ENCODE measurements at places on chromosomes 1 and 21. TPM values are rescaled to one million over a fixed set of nuclear protein-coding genes. Genes with fewer than 3 reads are reported as not detected.

GRCh38 chr1:2049718-2050431 lies at the start of gene PRKCZ:
TSS of gene PRKCZ (plus strand) at chr1:2050411. CDS start at chr1:2050631, 220 bp downstream.
- no peak for DNase-seq
- H3K4me1 ChIP-seq, result peaks cover 7% of the 10 kb centered on the region
- no peak within 1 kb of the TSS for H3K27ac ChIP-seq
- peak within 1 kb of the TSS; percentile 54 for H3K4me3 ChIP-seq

- no peaks in the 10 kb centered on the region for H3K27me3 ChIP-seq
- H3K4me3 ChIP-seq, result no peak overlapping the region
- no peak overlapping the region for H3K27ac ChIP-seq
- peaks cover 17% of the 10 kb centered on the region for H3K36me3 ChIP-seq
- DNase-seq, result no peak
These were observed 27.5 kb downstream of the ATP1B1 start for GRCh38 chr1:169133801-169134502.

GRCh38 chr1:230084408-230085177 lies 17.6 kb downstream of the GALNT2 start:
- H3K27ac ChIP-seq, result peak overlapping the region; percentile 98
- no peaks in the 10 kb centered on the region for H3K27me3 ChIP-seq
- peak; percentile 91 for DNase-seq
- H3K36me3 ChIP-seq, result peaks cover 3% of the 10 kb centered on the region

GRCh38 chr1:167544447-167545093 lies 9.0 kb downstream of the CREG1 start:
- H3K4me1 ChIP-seq, result no peaks in the 10 kb centered on the region
- H3K27ac ChIP-seq, result no peak overlapping the region
- H3K36me3 ChIP-seq, result no peaks in the 10 kb centered on the region
- no peak for DNase-seq
- no peak overlapping the region for H3K4me3 ChIP-seq

GRCh38 chr1:231284441-231284840 lies 43.4 kb downstream of the GNPAT start:
- H3K4me1 ChIP-seq, result no peaks in the 10 kb centered on the region
- no peak overlapping the region for H3K27ac ChIP-seq
- H3K4me3 ChIP-seq, result no peak overlapping the region
- no peaks in the 10 kb centered on the region for H3K27me3 ChIP-seq
- H3K36me3 ChIP-seq, result no peaks in the 10 kb centered on the region
- DNase-seq, result no peak

DNA sequence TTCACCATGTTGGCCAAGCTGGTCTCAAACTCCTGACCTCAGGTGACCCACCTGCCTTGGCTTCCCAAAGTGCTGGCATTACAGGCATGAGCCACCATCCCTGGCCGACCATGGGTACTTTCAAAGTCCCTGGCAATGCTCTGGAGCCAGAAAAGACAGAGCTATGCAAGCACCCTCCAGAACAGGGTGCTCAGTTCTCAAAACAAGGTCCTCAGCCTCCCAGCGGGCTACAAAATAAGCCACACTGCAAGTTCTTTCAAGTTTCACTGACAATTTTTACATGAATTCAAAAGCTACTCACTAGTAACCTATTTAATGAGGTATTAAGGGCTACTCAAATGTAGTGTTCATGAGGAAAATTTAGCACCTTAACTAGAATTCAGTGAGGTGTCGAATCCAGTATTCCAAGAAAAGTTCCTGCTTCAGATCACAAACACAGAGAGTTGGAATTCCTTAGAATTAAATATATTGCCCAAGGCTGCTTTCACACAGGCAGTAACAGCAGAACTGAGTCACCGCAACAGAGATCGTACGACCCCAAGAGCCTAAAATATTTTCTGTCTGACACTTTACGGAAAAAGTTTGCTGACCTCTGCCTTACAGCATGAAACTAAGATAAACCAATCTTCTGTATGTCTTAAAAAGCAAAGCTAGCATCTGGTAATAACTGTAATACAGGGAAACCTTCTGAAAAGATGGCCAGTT lies 60.7 kb downstream of the HSF2BP start:
- no peak overlapping the region for H3K4me3 ChIP-seq
- peaks cover 3% of the 10 kb centered on the region for H3K36me3 ChIP-seq
- H3K27ac ChIP-seq, result peak overlapping the region; percentile 93
- DNase-seq, result no peak
- H3K27me3 ChIP-seq, result no peaks in the 10 kb centered on the region
- H3K4me1 ChIP-seq, result peaks cover 31% of the 10 kb centered on the region

GRCh38 chr1:231807541-231807940 lies 181.0 kb downstream of the DISC1 start:
- peaks cover 21% of the 10 kb centered on the region for H3K4me1 ChIP-seq
- no peak overlapping the region for H3K4me3 ChIP-seq
- no peak for DNase-seq
- no peaks in the 10 kb centered on the region for H3K27me3 ChIP-seq
- peaks cover 15% of the 10 kb centered on the region for H3K36me3 ChIP-seq
- peak overlapping the region; percentile 34 for H3K27ac ChIP-seq

- H3K27me3 ChIP-seq, result peaks cover 22% of the 10 kb centered on the region
- no peak overlapping the region for H3K4me3 ChIP-seq
- H3K36me3 ChIP-seq, result no peaks in the 10 kb centered on the region
- H3K27ac ChIP-seq, result no peak overlapping the region
- no peaks in the 10 kb centered on the region for H3K4me1 ChIP-seq
These were observed 263.8 kb downstream of the KAZN start for GRCh38 chr1:14862114-14862771.

- H3K27ac ChIP-seq, result no peak overlapping the region
- H3K4me1 ChIP-seq, result no peaks in the 10 kb centered on the region
- no peak for DNase-seq
- no peak overlapping the region for H3K4me3 ChIP-seq
- no peaks in the 10 kb centered on the region for H3K36me3 ChIP-seq
- peaks cover 49% of the 10 kb centered on the region for H3K27me3 ChIP-seq
These were observed 4.3 kb downstream of the AMPD1 start for GRCh38 chr1:114691061-114691460.

DNA sequence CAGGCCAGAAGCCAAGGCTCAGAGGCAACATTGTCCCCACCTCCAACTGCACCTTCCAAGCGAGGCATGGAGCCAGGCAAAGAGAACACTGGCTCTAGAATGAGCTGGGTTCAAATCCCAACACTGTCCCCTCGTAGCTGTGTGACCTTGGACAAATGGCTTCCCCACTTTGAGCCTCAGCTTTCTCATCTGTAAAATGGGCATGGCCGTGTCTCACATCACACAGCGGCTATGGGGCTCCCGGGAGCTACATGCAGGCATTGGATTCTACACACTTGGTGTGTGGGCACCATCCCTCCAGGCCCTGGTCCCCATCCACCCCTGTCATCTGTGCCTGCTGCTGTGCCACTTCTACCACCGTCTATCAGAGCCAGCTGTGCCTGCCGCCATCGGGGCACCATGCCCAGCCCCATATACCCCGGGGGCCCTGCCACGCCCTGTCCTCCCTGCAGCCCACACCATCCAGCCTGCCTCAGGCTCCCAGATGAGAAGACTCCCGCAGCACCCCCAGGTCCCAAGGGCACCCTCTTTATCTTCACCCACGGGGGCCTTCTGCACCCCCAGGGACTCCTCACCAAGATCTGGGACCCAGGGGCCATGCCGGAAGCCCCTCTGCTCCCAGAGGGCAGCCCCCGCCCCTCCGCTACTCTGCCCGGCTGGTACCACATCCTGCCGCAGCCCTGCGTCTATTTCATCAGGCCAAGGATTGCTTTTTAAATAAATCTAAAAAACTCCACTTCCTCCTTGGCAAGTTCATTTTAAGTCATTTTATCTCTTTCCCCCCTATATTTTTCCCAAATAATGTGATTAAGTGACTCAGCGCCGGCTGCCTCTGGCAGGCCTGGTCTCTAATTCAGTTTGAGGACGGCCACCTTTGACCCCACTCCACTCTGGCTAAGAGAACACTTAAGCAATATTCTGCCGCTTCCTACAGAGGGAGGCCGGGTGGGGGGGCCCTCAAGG lies 107.8 kb upstream of the TARDBP start:
- H3K4me3 ChIP-seq, result no peak overlapping the region
- no peak for DNase-seq
- H3K27ac ChIP-seq, result no peak overlapping the region
- no peaks in the 10 kb centered on the region for H3K36me3 ChIP-seq

GRCh38 chr1:17922833-17923232 lies 167.7 kb downstream of the ACTL8 start:
- H3K27ac ChIP-seq, result no peak overlapping the region
- no peaks in the 10 kb centered on the region for H3K27me3 ChIP-seq
- H3K4me3 ChIP-seq, result no peak overlapping the region
- H3K36me3 ChIP-seq, result no peaks in the 10 kb centered on the region
- no peak for DNase-seq

DNA sequence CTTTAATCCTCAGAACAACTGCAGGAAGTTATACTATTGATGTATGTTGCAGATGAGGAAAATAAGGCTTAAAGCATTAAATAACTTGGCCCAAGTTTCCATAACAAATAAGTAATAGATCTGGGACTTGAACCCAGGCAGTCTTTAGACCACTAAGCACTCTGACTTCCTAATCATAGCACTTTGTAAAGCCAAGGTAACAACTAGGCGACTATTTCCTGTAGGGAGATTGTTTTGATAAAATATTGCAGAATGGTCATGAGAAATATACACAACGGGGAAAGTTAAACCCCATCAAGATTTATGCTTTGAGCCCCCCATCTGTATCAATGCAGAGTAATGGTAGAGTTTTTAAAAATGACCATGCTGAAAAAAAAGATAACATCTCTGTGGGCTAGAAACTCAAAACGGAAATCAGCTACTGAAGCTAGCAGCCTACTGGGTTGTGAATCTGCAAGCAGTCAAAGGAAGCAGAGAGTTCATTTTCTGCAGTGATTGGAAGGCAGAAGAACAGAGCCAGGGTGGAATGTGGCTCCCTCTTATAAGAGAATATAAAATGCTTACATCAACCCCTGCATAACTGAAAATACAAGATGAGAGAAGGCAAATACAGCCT lies 111.2 kb upstream of the OLIG2 start:
- H3K4me3 ChIP-seq, result no peak overlapping the region
- H3K27me3 ChIP-seq, result peaks cover 37% of the 10 kb centered on the region
- H3K36me3 ChIP-seq, result no peaks in the 10 kb centered on the region
- H3K27ac ChIP-seq, result no peak overlapping the region

GRCh38 chr1:231808990-231809389 lies 182.4 kb downstream of the DISC1 start:
- H3K4me3 ChIP-seq, result no peak overlapping the region
- no peak for DNase-seq
- no peaks in the 10 kb centered on the region for H3K27me3 ChIP-seq
- H3K4me1 ChIP-seq, result peaks cover 21% of the 10 kb centered on the region
- H3K36me3 ChIP-seq, result peaks cover 19% of the 10 kb centered on the region
- H3K27ac ChIP-seq, result peak overlapping the region; percentile 74

- no peaks in the 10 kb centered on the region for H3K36me3 ChIP-seq
- no peak overlapping the region for H3K4me3 ChIP-seq
- H3K4me1 ChIP-seq, result peaks cover 6% of the 10 kb centered on the region
- DNase-seq, result no peak
- no peaks in the 10 kb centered on the region for H3K27me3 ChIP-seq
- H3K27ac ChIP-seq, result no peak overlapping the region
These were observed 410.1 kb downstream of the BRINP3 start for GRCh38 chr1:190067592-190067991.

DNA sequence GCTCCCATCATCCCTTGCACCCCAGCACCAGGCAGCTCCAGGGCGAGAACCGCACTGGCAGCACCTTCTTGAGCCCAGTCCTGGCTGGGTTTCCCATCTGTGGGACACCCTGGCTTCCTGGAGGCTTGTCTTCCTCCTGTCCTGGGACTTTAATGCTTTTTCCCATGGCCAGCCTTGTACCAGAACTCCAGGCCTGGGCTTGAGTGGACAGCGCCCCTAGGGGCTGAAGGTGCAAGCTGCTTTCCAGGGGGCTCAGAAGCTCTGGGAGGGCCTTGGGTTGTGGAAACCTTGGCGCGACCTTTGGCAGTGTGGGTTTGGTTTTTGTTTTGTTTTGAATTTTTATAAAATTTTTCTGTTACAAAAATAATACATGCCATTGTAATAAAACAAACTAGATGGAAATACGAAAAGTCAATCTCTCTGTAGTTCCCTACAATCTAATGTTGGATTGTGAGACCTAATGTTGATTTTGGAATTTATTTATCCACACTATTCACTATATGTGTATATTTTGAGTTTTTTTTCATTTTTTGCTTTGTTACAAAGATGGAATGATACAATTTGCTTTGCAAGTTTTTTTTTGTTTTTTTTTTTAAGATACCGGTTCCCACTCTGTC lies 33.8 kb upstream of the RPL11 start:
- peaks cover 17% of the 10 kb centered on the region for H3K27me3 ChIP-seq
- H3K4me1 ChIP-seq, result peaks cover 8% of the 10 kb centered on the region
- H3K4me3 ChIP-seq, result no peak overlapping the region
- no peak overlapping the region for H3K27ac ChIP-seq
- no peaks in the 10 kb centered on the region for H3K36me3 ChIP-seq
- DNase-seq, result peak; percentile 89

DNA sequence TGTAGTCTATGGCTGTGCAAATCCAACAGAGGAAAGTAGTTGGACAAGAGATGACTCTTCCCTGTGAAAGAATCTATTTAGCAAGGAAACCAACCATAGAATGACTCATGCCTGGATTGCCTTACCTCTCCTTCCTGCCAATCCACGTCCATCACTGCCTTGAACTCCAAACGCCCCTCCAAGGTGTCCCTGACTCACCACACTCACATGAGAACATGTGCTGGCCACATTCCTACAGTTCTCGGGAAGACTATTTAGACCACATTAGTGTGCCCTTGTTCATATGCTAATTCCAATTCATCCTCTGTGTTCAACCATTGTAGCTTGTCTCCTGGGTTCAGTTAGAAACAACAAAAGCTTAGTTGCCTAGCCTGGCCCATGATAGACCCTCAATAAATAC lies 157.3 kb downstream of the SLC30A10 start:
- no peak overlapping the region for H3K27ac ChIP-seq
- no peak for DNase-seq
- no peaks in the 10 kb centered on the region for H3K4me1 ChIP-seq
- no peaks in the 10 kb centered on the region for H3K36me3 ChIP-seq

GRCh38 chr21:45333583-45334121 lies 46.0 kb upstream of the POFUT2 start:
- H3K4me1 ChIP-seq, result peaks cover 65% of the 10 kb centered on the region
- DNase-seq, result no peak
- H3K27ac ChIP-seq, result peak overlapping the region; percentile 87
- H3K27me3 ChIP-seq, result no peaks in the 10 kb centered on the region
- no peaks in the 10 kb centered on the region for H3K36me3 ChIP-seq

GRCh38 chr1:85344256-85344694 lies 67.8 kb upstream of the BCL10 start:
- peak overlapping the region; percentile 39 for H3K4me3 ChIP-seq
- peaks cover 24% of the 10 kb centered on the region for H3K36me3 ChIP-seq
- no peaks in the 10 kb centered on the region for H3K27me3 ChIP-seq
- peak overlapping the region; percentile 84 for H3K27ac ChIP-seq

The LSS gene
- total RNA-seq, result 101 TPM

The OXCT2 gene
- not detected for total RNA-seq

The GPR153 gene
- 4.2 TPM for total RNA-seq

The HAO2 gene
- total RNA-seq, result not detected

The IVNS1ABP gene
- 130 TPM for total RNA-seq

The CDC42 gene
- total RNA-seq, result 214 TPM

The COL8A2 gene
- 8.2 TPM for total RNA-seq

The CHTOP gene
- 74.3 TPM for total RNA-seq

The GBP7 gene
- total RNA-seq, result not detected
